ENCODE measurements at places on chromosomes 5 and 9. TPM values are rescaled to one million over a fixed set of nuclear protein-coding genes. Genes with fewer than 3 reads are reported as not detected.

TLR4 gene
- 32.4 TPM for total RNA-seq

FBP1 gene
- total RNA-seq, result 4.8 TPM

FOXE1 gene
- not detected for total RNA-seq

- no peak overlapping the region for H3K27ac ChIP-seq
- DNase-seq, result no peak
- no peaks in the 10 kb centered on the region for H3K36me3 ChIP-seq
- H3K4me1 ChIP-seq, result no peaks in the 10 kb centered on the region
- H3K4me3 ChIP-seq, result peak overlapping the region; percentile 49
These were observed 642 bp downstream of the SV2C start for GRCh38 chr5:76083555-76084495.

DNA sequence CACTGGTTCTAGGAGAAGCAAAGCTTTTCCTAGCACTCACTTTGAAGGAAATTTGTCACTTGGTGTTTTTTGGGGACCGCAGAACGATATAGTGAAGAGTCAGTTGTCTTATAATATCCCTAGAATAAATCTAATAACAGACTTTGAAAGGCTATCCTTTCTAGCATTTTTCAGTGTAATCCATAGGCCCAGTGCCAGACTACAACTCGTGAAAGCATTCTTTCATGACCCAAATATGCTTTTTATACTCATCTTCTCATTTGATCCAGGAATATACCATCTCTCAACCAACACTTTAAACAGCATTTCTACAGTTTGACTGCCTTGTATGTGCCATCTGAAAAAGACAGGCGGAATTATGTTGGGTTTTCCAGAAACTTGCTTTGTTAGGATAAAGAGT, 104.0 kb downstream of the ERCC6L2 start:
- H3K36me3 ChIP-seq, result peaks cover 14% of the 10 kb centered on the region
- H3K4me3 ChIP-seq, result no peak overlapping the region
- no peak for DNase-seq
- no peak overlapping the region for H3K27ac ChIP-seq
- H3K27me3 ChIP-seq, result no peaks in the 10 kb centered on the region

DNA sequence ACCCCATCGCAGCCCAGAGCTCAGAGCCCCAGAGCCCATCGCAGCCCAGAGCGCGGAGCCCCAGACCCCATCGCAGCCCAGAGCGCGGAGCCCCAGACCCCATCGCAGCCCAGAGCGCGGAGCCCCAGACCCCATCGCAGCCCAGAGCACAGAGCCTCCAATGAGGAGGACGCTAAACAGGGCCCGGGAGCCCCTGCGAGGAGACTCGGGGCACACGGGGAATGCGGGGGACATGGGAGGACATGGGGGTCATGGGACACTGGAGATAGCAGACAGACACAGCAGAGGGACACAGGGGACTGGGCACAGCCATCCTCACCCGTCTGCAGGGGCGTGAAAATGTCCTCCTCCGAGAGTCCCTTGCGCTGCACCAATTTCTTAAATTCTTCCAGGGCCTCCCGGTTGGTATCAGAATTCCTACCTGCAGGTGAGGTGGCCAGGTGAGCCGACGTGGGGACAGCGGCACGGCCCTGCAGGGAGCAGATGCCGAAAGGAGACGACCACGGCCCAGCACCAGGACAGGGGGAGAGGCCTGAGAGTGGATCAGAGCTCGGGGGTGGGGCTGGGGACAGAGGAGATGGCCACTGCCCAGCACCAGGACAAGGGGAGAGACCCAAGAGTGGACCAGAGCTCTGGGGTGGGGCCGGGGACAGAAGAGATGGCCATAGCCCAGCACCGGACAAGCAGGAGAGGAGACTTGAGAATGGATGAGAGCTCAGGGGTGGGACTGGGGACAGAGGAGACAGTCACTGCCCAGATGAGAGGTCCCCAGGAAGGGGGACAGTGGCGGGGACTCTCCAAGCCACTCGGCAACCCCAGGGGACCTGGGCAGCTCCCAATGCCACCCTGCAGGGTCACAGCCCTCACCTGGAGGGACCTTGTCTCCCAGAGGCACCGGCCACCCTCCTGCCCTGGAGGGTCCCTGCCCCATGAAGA, 2.8 kb downstream of the OBP2B start:
- no peaks in the 10 kb centered on the region for H3K36me3 ChIP-seq
- H3K4me3 ChIP-seq, result no peak overlapping the region
- H3K4me1 ChIP-seq, result no peaks in the 10 kb centered on the region
- no peaks in the 10 kb centered on the region for H3K27me3 ChIP-seq

DNA sequence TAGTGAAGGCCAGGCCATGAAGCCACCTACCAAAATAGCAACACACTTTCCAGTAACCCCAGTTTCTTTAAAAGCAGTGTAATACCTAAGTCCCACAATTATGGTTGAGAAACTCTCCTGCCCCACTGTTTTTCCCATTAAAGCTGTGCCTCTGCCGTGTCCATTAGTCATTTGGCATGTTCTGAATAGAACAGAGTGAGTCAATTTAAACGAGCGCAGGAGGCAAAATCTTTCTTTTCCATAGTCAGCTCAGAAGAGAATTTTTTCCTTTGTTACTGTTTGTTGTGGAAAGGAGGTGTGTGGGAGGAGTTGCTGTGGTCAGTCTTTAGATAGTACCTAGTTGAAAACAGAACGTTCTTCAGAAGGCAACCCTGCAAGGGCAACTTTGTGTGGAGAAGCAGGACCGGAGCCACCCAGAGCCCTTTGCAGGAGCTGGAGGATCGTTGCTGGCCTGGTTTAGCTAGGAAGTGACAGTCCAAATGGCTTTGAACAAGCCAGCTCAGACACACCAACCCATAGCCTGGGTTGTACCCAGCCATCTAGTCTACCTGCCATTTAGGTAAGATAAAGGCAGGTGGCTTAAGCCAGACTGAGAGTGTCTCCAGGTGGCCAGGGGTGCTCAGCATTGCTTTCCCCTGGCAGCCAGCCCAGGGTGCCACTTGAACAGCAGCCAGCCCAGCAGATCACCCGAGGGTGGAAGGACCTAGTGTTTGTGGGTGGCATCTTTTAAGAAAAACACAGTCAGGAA, 30.4 kb downstream of the GADD45G start:
- DNase-seq, result no peak
- peak overlapping the region; percentile 26 for H3K27ac ChIP-seq
- H3K4me3 ChIP-seq, result no peak overlapping the region
- peaks cover 27% of the 10 kb centered on the region for H3K4me1 ChIP-seq

GRCh38 chr5:78696637-78697036, 48.1 kb upstream of the LHFPL2 start:
- DNase-seq, result no peak
- peaks cover 3% of the 10 kb centered on the region for H3K4me1 ChIP-seq
- H3K4me3 ChIP-seq, result no peak overlapping the region
- H3K27me3 ChIP-seq, result no peaks in the 10 kb centered on the region
- no peak overlapping the region for H3K27ac ChIP-seq

GRCh38 chr5:176719113-176719739, 71.9 kb downstream of the TSPAN17 start:
- no peaks in the 10 kb centered on the region for H3K27me3 ChIP-seq
- H3K4me1 ChIP-seq, result no peaks in the 10 kb centered on the region
- no peak overlapping the region for H3K4me3 ChIP-seq
- no peak overlapping the region for H3K27ac ChIP-seq
- H3K36me3 ChIP-seq, result no peaks in the 10 kb centered on the region

- DNase-seq, result no peak
- no peaks in the 10 kb centered on the region for H3K36me3 ChIP-seq
- no peak overlapping the region for H3K4me3 ChIP-seq
- no peak overlapping the region for H3K27ac ChIP-seq
These were observed 145.3 kb upstream of the SMARCA2 start for GRCh38 chr9:1869843-1870242.

DNA sequence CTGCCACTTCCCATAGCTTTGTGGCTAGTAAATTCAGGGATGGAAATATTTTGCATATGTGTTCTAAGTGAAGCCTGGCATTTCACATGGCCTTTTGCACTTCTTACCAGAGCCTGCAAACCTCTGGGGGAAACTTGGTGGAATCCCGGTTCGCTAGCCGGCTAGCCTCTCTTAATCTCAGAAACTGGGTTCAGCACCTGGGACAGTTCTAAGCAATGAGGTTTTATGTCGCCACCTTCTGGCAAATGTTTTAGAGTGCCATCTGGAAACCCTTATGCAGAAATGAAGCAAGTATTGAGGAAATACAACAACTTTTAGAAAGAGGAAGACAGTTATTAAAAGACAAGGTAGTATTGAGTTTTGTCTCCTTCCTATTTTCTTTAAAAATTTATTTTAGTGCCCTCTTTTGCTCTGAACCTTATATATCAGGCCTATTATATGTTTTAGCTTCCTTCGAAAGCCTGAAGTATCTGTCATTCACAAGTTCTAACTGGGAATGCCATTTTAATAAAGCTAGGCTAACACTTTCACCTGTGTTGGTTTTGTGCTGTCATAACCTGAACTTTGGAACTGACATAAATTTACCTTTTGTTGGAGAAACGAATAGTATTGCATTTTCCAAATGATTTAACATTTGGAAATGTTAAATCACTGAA, 963 bp upstream of the HTR1A start:
- no peak overlapping the region for H3K4me3 ChIP-seq
- no peak for DNase-seq
- no peaks in the 10 kb centered on the region for H3K4me1 ChIP-seq
- no peaks in the 10 kb centered on the region for H3K27me3 ChIP-seq
- H3K27ac ChIP-seq, result no peak overlapping the region

GRCh38 chr9:92035687-92036410, 79.4 kb downstream of the SPTLC1 start:
- DNase-seq, result no peak
- no peak overlapping the region for H3K27ac ChIP-seq
- no peaks in the 10 kb centered on the region for H3K27me3 ChIP-seq
- no peaks in the 10 kb centered on the region for H3K4me1 ChIP-seq
- peaks cover 70% of the 10 kb centered on the region for H3K36me3 ChIP-seq

- no peak overlapping the region for H3K4me3 ChIP-seq
- no peak overlapping the region for H3K27ac ChIP-seq
- peak; percentile 45 for DNase-seq
- H3K36me3 ChIP-seq, result no peaks in the 10 kb centered on the region
These were observed 133.3 kb downstream of the CACNA1B start for GRCh38 chr9:138010861-138011260.

Data from ascending aorta (tissue), 2 donors.